ENCODE measurements at places on chromosomes 6 and 20.

DNA sequence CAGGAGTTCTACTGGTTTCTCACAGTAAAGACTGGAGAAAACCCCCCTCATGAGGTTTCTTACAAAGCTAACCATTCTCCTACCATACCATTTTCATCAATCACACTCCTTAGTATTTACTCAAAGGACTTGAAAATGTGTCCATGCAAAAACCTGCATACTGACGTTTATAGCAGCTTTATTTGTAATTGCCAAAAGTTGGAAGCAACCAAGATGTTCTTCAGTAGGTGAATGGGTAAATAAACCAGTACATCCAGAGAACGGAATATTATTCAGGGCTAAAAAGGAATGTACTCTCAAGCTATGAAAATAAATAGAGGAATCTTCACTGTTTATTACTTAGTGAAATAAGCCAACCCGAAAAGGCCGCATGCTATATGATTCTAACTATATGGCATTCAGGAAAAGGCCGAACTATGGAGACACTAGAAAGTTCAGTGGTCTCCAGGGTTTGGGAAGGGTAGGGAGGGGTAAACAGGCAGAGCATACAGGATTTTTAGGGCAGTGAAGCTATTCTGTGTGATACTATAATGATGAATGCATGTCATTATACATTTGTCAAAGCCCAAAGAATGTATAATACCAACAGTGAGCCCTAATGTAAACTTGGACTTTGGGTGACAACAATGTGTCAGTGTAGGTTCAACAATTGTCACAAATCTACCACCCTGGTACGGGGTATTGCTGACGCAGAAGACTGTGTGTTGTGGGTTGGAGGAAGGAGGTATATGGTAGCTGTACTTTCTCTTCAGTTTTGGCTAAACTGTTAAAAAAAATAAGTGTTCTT is 50.6 kb downstream of the SNX5 start:
- DNase-seq = no peak

DNA sequence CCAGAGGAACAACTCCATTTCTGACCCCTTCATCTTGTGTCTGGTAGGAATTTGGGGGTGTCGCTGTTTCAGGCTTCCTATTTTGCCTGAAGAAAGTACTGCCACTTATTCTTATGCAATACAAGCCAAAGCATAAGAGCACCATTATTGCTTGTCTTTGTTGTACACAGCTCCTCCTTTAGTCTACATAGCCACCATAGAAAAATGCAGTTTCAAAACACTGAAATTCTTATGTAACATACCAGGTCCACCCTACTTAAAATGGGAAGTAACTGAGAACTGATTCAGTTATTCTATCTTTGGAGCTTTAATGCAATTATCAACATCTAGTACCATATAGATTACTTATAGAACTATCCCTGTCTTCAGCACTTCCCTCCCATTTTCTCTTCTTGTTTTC is 255.5 kb downstream of the ARHGAP18 start:
- DNase-seq = no peak

DNA sequence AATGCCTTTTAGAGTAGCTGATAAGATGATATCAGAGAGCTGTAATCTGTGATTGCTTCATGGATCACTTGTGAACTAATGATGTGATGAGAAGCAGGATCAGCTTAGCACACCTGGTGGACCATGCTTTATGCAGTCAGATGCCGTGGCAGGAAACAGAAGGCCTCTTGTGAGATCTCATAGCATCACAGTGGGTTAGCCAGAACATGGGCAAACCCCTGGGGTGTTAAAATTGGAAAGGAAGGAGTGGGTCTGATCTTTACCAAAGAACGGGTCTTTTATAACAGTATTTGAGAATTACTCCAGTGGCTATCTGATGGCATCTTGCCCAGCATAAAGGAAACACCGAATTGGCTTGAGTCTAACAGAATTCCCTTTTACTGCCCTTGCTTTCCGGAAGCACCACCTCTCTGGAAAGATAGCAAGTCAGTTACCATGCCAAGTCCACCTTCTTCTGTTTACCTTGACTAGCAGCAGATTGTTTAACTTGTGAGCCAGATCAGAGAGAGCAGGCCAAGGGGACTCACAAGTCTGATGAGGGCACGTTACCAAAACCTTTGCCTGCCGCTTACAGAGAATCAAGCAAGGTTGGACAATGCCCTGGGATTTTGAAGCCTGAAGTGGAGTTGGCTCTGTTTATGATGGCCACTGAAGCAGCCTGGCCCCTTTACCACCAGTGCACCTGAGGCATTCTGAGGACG is 20.9 kb upstream of the SRF start:
- DNase-seq = no peak

GRCh38 chr20:32463642-32464400 is 105.7 kb downstream of the ASXL1 start:
- no peak for DNase-seq

DNA sequence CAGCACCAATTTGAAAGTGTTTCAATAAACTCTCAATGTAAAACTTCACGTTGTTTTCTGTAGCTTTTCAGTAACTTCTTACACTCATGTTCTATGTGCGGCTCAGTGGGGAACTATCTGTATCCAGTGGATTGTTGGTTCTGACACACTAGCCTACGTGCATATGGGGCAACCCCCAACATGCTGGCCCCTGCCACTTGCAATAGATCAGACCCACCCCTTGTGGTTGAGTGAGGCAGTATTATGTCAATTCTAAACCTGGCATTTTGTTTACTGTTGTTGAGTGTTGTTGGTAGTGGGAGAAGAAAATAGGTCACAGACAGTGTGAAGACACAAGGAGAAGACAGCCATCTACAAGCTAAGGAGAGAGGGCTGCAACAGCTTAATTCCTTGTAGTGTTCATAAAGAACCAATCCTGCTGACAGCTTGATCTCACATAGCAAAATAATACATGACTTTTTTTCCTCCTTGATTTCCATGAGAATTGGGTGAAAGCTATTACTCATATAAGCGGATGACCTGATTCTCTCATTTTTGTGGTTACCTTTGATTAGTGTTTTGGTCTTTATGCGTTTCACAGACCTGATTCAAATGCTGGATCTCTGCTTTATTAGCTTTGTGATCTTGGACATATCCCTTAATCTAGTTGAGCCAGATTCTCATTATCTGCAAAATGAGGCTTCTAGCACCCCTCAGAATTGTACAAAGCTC is 320.4 kb downstream of the LAMA2 start:
- no peak for DNase-seq

GRCh38 chr20:17790296-17790695 is 90.5 kb downstream of the BANF2 start:
- DNase-seq = no peak

DNA sequence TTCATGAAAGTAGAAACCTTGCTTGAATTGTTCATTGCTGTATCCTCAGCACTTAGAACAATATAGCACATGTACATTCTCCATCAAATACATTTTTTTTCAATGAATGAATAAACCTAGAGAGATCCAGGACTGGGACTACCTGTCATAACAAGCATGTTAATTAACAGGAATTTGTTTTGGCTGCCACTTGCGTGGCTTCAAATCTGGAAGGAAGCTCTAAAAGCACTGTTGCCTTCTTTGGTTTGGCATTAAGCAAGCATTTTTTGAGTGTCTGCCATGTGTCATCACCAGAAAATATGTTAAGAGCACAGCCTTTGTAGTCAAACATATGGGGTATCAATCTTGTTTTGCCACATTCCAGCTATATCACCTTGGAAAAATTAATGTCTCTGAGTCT is 131.9 kb upstream of the BACH2 start:
- no peak for DNase-seq

- no peak for DNase-seq
Observed at GRCh38 chr20:4519534-4519933, 202.2 kb upstream of the PRND start.

GRCh38 chr6:105967917-105968602 is 118.1 kb upstream of the PRDM1 start:
- no peak for DNase-seq

- DNase-seq = no peak
Observed at GRCh38 chr6:67336014-67336413, 1299.1 kb upstream of the ADGRB3 start.

DNA sequence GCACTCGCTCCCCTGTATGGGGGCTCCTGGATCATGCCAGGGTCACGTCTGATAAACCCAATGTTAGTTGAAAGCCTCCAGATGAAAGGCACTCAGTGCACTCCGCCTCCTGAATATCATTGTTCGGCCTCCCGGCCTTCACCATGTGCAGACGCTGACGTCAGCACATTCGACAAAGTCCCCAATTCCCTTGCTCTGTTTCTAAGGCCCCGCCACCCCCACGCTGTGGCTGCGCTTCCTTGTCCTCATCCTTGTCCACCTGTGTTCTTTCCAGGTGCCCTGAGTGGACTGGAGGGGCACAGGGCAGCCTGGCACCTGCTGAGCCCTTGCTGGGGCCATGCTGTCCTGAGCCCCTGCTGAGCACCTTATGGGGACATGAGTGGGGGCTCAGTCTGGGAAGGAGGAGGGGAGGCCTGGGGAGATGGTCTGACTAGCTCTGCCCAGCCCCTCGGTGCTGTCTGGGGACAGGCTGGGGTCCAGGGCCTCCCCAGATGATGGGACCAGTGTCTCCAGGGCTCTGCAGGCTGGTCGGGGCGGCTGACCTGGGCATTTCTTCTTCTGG is 9.8 kb upstream of the BHLHE23 start:
- no peak for DNase-seq

DNA sequence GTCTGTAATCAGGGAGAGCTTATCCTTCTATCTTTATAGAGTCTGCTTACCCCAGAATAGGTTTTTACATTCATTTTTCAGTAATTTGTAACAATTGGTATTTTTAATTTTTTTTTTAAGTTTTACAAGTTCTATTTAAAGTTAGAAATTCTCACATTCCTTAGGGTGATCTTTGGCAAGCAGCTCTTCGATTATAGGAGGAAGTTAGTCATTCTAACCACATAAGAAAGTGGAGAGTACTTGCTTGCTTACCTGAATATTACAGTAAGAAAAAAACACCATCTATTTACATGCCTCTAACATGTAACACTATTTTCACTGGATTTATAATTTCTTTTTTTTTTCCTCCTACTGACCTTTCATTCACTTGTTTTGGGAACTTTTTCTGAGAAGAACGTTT is 6.7 kb downstream of the TSHZ2 start:
- DNase-seq = no peak

GRCh38 chr6:168664956-168665355 is 224.0 kb downstream of the SMOC2 start:
- DNase-seq = no peak

- no peak for DNase-seq
Observed at GRCh38 chr6:154356113-154356512, 490 bp downstream of the IPCEF1 start.

DNA sequence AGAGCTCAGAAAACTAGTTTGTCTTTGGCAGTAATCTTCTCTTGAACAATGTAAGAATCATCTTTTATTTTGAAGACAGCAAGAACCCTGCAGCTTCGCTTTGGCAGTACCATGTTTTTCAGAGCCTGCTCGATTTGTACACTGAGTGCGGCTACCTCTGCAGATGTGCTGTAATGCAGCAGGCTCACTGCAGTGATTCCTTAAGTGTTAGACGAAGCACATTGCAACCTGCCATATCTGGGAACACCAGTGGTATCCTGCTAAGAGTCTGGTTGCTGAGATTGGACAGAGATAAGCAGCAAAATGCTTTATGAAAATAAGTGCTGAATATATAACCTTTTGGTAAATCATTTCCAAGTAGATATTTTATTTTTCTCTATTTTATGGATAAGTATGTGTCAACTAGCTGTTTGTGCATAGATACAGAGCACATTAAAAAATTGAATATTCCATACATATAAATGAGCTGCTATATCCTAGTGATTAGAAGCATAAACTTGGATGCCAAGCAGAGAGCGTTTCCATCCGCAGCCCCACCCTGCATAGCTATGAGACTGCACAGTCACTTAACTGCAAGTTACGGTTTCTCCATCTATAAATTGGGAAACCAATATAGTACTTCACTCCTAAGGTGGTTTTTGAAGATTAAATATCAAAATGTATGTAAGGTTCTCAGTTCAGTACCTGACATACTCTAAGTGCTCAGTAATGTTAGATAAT is 328.3 kb downstream of the FARS2 start:
- DNase-seq = no peak

DNA sequence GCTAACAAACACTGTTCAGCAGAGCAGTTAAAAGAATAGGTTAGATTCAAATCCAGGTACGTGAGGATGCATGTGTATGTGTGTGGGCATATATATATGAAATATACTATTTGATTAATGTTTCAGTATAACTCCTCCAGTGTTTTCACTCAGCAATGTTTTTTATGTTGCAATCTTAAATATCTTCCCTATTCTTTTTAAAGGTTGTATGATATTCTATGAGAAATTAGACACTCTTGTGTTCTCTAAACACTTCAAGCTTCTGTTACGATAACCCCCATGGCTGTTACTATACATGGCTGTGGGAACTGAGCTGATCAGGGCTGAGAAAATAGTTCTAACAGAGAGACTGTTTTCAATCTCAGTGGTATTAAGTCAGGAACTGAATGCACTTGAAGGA is 421.0 kb downstream of the CBLN4 start:
- no peak for DNase-seq

DNA sequence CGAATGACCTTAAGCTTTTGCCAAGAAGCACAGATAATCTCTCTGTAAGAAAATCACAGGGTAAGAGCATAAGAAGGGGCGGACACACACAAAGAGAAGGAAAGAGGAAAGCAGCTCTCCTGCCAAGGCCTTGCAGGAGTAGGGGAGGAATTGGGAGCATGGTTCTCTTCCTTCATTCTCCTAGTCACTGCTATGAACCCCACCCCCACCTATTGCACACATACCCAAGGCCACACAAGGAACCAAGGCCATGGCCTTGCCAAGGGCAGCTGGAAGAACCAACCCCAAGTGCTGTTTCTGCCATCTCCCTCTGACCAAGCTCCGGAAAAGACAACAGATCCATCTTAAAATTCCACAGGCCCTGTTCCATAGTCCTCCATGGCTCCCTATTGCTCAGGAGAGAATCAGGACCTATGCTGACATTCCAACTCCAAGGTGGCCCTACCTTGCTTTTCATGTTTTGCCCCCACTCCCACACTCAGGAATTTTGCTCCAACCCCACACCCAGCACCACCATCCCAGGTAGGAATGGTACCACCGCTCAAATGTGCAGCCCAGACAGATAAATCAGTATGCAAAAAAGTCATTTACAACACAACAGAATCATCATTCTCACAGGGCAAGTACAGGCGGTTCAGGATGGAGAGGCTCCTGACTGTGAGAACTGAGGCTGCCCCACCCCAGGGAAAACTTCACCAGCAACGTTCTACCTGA is 31.3 kb downstream of the TRAM2 start:
- no peak for DNase-seq

GRCh38 chr20:41577129-41578009 is 40.8 kb downstream of the CHD6 start:
- no peak for DNase-seq

GRCh38 chr6:165988757-165989456 is 178.7 kb downstream of the TBXT start:
- DNase-seq = no peak

GRCh38 chr6:168440520-168441433 is at the start of gene SMOC2:
TSS of gene SMOC2 (plus strand) at chr6:168441184. CDS start at chr6:168441371, 187 bp downstream.
- DNase-seq = no peak

DNA sequence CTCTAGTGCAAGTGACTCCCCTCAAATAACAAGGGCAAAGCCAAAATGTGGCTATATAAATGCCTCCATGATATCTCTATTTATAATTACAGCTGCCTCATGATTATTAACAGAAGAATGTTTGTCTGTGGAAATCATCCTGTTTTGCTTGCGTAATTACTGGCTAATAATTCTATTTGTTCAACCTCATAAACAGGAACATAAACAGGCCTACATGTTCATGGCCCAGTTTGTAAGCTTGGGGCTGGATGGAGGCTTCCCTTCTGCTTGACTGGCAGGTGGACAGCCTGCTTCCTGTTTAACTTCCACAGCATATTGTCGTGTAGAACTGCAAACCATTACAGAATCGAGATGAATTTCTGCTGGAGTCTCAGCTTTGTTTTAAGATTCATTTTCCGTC is 766.0 kb upstream of the MAP3K7 start:
- DNase-seq = no peak

- DNase-seq = no peak
Observed at GRCh38 chr6:91631227-91631626, 1044.4 kb upstream of the MAP3K7 start.

Measured in DMS 273 treated with DMSO at 0.1 percent for 48 hours (cell line).